ENCODE measurements at places on chromosomes 1 and 21.

DNA sequence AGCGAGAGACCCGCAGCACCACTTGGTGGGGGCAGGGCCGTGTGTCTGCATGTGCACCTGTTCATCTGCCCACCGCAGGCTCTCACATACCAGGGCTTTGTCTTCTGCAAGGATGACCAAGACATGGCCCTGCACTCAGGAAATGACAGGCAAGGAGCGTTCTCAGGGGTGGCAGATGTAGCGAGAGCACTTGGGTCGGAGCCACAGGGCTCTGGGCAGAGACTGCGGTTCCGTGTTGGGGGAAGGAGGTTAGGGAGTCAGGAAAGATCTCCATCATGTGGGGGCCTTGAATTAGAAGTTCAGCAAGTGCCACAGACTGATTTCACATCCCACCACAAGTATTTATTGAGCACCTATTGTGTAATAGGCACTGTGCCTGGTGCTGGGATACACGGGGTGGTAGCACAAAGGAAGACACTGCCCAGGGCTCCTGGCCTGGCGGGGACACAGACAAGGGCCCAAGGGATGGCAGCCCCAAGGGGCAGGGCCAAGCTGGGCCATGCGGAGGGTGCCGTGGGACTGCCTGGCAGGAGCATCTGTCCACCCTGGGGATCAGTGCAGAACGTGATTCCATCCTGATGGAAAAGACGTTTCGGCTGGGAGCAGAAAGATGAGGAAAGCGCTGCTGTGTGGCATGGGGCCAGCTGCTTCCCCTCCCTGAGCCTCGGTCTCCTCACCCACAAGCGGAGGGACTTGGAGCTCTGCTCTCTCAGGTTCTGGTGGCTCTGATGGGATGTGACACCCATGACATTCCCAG lies 11.4 kb upstream of the SPSB1 start:
- no peak for DNase-seq

DNA sequence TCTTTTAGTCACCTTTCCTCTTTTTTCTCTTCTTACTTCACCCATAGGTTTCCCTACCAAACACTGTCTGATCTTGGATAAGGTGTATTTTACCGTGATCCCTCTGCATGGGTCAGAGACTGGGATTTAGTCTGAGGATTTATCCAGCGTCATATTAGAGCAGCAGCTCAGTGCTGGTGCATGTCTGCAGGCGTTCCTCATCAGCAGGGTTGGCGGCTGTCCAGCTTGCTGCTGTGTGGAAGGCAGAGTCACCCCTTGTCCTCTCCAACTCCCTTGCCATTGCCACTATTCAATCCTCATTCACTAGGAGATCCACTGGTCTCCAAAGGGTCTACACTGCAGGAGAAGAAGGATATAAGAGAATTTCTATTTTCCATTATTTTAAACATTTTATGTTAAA lies 7.3 kb upstream of the FAM78B start:
- DNase-seq = no peak

DNA sequence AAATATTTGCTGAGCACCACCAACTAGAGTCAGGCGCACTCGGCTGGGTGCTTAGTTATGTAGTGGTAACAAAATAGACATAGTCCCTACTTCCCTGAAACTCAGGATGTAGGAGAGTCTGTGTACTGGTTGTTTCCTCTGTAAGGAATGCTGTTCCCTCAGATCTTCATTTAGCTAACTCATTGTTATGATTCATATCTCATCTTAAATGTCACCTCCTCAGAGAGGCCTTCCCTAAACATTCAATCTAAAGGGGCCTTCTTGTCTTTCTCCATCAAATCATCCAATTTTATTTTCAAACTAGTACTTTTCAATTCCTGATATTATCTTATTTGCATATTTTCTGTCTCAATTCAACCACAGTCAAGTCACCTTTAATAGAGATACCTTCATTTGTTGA lies 132.9 kb downstream of the PIK3R3 start:
- DNase-seq = no peak

- no peak for DNase-seq
Measured at GRCh38 chr1:58975888-58976287, 192.0 kb upstream of the JUN start.

GRCh38 chr1:179297105-179297378 lies 3.4 kb downstream of the SOAT1 start:
- DNase-seq = no peak

DNA sequence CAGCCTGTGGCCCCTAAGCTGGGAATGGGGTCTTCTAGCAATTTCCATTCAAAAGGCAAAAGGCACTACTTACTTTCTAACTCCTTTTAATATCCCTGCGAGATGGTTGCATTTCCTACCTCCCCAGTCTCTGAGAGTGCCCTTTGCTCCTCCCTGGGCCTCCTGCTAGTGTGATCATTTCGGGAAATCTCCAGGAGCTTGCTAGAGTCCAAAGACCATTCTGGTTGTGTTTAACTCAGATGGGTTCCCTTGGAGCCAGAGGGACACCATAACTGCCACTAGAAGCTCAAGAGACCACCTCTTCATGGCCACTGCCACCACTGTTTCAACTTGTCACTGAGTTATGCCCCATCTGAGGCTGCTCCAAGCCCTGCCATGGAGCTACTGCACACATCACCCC lies 34.4 kb upstream of the CYP4B1 start:
- no peak for DNase-seq

DNA sequence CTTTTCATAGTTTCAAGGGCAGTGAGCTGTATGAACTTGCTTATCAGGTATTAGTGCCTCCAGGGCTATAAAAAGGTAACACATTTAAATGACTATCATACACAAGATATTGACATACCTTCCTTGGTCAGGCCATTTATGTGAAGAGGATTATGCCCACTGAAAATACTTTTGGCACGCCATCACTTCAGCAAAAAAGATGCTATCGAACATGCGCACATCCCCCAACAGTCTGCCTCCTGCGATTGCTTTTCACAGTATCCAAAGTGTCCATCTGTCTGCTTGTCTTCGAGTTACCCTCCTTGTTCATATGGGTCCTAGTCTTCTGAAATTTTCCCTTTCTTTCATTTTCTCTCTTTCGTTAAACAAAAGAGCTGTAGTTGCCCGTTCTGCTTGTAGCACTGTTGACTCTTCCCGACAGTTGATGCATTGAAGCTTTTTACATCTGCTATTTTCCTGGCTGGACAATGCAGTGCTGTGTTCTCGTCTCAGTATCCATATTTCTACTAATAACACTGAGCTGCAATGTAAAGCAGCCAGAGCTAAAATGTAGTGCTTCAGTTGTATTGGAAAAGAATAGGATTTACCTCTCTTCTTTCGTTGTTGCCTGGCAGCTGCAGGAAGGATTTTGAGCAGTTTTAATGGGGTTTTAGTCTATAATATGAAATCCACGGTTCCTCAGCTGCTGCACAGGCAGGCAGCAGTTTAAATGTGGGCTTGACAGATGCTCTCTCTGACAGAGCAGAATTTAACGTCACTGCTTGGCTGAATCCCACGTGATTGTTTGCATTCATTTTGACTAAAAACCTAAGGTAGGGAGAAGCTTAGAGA lies at the start of gene B3GALT2:
B3GALT2 (minus strand) TSS at position 713 of the 831 bp plus-strand sequence. CDS start 5,051 bp downstream, outside the sequence.
- DNase-seq = no peak

- no peak for DNase-seq
Measured at GRCh38 chr21:46109313-46110221, 11.7 kb downstream of the COL6A2 start.

DNA sequence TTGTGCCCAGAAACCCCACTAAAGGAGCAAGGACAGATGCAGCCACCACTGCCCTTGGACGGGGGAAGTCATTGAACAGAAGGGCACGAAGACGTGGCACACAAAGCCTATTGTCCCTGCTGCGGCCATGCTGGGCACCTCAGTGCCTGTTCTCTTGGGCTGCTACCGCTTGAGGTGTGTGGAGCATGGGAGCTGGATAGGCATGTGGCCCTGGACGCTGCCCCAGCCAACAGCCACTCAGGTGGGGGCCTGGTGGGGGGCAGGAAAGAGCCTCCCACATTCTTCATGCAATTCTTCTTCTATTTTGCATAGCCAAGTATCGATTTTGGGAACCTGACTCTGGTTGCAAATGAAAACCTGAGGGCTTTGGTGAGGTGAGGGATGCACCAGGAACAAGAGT lies 337.2 kb downstream of the RPS6KC1 start:
- DNase-seq = no peak

- no peak for DNase-seq
Measured at GRCh38 chr1:118494998-118495397, 310.0 kb upstream of the SPAG17 start.

DNA sequence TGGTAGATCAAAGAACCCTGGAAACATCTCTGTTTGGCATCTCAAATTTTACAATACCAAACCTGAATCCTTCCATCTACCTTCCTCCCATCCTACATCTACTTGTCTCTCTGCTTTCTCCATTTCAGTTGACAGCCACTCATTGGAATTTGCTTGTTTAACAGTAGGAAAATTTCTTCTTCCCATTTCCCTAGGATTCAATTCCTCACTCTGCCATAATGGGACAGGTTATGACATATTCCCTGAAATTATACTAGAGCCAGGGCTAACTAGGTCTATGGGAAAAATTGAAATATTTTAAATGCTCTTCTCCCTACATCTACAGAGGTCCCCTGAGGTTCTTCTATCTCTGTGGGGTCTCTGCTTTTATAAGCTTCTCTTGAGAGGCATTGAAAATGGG lies 257.7 kb downstream of the KCNH1 start:
- DNase-seq = no peak

DNA sequence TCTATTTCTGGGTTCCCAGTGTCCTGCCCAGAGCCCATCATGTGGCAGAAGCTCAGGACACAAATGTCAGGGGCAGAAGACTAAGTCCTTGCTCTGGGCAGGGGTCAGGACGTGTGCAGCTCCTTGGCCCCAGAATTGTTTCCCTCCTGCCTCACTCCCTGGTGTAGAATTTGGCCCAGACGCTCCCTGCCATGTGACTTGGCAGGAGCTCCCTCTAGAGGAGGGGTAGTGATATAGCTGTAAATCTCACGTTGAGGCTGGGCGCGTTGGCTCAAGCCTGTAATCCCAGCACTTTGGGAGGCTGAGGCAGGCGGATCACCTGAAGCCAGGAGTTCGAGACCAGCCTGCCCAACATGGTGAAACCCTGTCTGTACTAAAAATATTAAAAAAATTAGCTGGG lies 91.2 kb downstream of the UBIAD1 start:
- DNase-seq = no peak

- no peak for DNase-seq
Measured at GRCh38 chr1:63533931-63534330, 10.6 kb downstream of the EFCAB7 start.

DNA sequence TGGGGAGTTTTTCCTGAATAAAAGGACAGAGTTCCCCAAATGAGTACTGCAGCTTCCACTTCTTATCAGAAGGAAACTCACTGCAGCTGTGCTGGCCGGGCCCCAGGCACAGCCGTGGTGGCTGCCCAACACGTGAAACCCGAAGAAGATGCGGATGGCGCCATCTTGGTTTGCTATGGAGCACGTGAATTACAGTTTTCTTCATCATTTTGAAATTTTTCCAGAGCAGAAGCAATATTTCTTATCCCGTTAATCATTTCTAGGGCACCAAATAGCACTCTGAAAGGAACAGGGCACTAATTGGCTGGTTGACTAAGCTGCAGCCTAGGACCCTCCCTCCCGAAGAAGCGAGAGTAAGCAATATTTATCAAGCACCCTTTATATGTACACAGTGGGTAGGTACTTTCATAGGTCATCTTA lies 63.2 kb upstream of the EPS8L3 start:
- DNase-seq = no peak

DNA sequence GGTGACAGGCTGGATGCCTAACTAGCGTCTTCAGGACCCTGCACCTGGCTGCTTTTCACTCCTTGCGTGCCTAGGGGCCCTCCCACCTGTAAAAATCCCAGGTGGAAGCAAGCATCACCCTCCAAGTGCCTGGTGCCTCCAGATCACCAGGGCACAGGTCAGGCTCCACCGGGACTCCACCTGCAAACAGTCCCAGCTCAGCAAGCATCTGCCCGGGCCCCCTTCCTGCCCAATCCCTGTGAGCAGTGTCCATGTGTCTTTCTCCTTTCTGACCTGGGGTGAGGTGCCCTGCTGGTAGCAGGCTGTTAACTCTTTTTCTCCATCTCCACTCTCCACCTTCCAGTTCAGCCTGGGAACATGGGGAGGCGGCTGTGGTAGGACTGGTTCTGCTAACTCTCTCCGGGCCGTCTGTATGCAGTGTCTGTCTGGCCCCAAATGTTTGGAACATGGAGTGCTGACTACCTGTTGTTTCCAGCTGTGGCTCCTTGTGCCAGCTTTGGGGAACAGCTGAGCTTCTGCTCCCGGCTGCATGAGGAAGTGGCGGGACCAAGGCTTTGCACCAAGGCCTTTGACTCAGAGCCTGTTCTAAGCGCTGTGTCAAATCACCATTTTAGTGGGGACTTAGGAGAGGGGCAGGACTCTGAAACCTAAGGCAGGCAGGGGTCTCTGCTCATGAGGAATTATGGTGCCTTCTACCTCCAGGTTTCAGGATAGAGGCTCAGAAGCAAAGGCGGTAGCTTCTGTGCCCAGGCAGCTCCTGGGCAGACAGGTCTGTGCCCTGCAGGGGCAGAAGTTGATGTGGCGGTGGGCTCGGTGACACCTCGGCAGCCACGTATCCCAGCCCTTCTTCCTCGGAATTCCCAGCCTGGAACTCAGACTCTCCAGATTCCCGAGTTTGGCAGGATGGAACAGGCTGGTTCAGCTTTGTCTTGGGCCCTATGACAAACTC lies 5.5 kb downstream of the GPR137B start:
- DNase-seq = no peak

- DNase-seq = no peak
Measured at GRCh38 chr1:151846686-151847237, 6.8 kb downstream of the THEM5 start.

GRCh38 chr1:106055855-106056254 lies 1000.6 kb upstream of the PRMT6 start:
- DNase-seq = no peak

- no peak for DNase-seq
Measured at GRCh38 chr1:81547261-81547911, 253.3 kb upstream of the ADGRL2 start.

DNA sequence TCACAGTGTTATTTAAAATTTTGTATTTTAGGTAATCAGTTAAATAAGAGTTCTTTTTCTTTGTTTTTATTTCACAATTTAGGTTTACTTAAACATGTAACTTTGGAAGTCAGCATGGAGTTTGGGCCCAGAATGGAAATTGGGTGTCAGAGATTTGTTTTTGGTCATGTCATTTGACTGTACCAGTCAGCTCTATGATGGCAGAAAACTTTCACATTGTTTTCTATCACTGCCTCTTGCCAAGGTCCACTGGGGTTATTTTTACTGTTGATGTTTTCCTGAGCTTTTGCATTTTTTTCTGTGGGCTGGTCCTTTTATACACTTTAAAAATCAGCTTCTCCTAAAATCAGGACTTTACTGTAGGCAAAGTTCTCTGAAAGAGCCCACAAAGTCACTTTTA lies 54.4 kb downstream of the SLC30A7 start:
- no peak for DNase-seq

- no peak for DNase-seq
Measured at GRCh38 chr1:222769181-222769580, 32.2 kb downstream of the FAM177B start.

GRCh38 chr1:9643351-9644256 lies 7.9 kb upstream of the PIK3CD start:
- no peak for DNase-seq

- no peak for DNase-seq
Measured at GRCh38 chr1:234656944-234657654, 47.1 kb upstream of the IRF2BP2 start.
